ENCODE measurements at places on chromosomes 7 and 10.

GRCh38 chr7:19317461-19317860 lies 172.2 kb upstream of the FERD3L start:
- H3K27ac ChIP-seq, result no peak overlapping the region
- no peak for DNase-seq
- H3K4me3 ChIP-seq, result no peak overlapping the region
- no peaks in the 10 kb centered on the region for H3K36me3 ChIP-seq
- no peaks in the 10 kb centered on the region for H3K4me1 ChIP-seq

DNA sequence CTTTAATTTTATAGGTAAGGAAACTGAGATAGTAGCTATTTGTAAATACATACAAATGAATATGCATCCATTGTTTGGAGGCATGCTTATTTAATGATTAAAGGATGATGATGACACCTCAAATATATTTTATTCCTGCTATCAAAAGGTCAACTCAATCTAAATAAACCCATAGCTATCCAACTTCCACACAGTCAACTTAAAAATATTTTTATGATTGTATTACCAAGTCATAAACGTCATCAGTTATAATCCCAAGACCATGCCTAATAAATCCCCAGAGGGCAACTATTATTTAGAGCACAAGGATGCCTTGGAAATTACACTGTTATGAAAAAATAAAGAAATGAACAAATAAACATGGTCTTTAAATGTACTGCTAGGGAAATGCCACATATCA lies 102.1 kb downstream of the MPP7 start:
- no peaks in the 10 kb centered on the region for H3K27me3 ChIP-seq
- H3K4me3 ChIP-seq, result no peak overlapping the region
- peaks cover 2% of the 10 kb centered on the region for H3K4me1 ChIP-seq
- no peak for DNase-seq

DNA sequence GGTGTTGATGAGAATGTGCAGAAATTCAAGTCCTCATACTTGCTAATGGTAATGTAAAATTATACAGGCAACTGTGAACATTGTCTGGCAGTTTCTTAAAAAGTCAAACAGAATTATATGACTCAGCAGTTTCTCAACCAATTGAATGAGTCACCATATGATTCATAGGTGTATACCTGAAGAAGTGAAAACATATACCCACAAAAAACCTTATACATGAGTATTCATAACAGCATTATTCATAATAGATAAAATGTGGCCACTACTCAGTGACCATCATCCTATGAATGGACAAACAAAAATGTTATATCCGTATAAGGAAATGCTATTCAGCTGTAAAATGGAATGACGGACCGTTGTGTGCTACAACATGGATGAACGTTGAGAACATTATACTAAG lies 253.5 kb downstream of the MALRD1 start:
- DNase-seq, result no peak
- H3K27ac ChIP-seq, result no peak overlapping the region
- H3K36me3 ChIP-seq, result no peaks in the 10 kb centered on the region
- H3K4me1 ChIP-seq, result no peaks in the 10 kb centered on the region

DNA sequence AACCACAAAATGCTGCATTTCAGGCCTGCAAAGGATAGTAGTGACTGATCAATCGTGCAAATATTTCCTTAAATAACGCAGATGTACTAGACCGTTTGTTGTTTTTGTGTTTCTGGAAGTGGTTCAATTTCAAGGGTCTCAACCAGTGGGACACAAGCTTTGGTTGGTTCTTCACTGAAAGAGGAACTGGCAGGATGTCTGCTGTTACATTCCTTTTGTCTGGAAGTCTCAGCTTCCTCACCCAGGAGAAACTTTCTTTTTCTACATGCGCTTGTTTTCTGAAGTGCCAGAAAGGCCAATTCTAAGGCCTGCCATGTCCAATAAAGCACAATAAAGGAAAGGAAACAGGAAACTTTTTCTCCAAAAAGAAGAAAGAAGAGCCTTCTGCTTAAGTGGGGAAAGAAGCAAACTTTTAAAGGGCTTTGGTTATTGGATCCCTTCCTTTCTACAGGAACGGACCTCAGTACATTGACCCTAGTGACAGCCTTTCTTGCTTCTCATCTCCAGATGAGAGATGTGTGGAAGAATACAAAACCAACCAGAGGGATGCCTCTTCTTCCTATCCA lies 4.1 kb downstream of the DKK1 start:
- peaks cover 19% of the 10 kb centered on the region for H3K27me3 ChIP-seq
- peaks cover 16% of the 10 kb centered on the region for H3K4me1 ChIP-seq
- H3K36me3 ChIP-seq, result no peaks in the 10 kb centered on the region
- no peak for DNase-seq
- H3K4me3 ChIP-seq, result no peak overlapping the region

DNA sequence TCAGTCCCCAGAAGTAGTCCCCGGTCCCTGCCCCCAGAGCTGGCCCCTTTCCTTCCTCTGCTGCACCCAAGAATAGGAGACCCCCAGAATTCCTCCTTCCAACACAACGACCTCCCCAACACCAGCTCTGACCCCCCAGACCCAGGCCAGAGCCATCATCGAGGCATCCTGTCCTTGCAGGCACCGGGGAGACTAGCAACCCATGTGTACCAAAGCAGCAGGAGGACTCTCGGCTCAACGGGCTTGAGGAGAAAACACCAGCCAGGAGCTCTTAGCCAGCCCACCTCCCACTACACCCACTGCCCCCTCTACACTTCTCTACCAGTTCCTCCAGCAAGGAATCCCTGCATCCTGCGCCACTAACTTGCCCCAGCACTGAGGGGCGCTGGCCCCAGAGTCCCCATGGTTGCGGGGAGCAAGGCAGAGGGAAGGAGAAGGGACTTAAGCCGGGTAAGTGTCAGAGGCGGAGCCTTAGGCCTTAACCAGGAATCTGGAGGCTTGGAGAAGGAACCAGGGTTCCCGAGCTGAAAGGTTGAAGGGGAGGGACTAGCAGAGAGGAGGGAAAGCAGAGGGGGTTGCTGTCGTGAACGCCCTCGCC lies 3.9 kb downstream of the GRID1 start:
- H3K4me1 ChIP-seq, result peaks cover 47% of the 10 kb centered on the region
- peak; percentile 71 for DNase-seq
- peaks cover 49% of the 10 kb centered on the region for H3K27me3 ChIP-seq
- no peaks in the 10 kb centered on the region for H3K36me3 ChIP-seq
- peak overlapping the region; percentile 39 for H3K4me3 ChIP-seq
- H3K27ac ChIP-seq, result no peak overlapping the region

GRCh38 chr7:66522518-66522917 lies 106.2 kb upstream of the KCTD7 start:
- H3K27ac ChIP-seq, result no peak overlapping the region
- no peaks in the 10 kb centered on the region for H3K27me3 ChIP-seq
- no peaks in the 10 kb centered on the region for H3K36me3 ChIP-seq
- H3K4me1 ChIP-seq, result no peaks in the 10 kb centered on the region

- peaks cover 30% of the 10 kb centered on the region for H3K4me1 ChIP-seq
- H3K27ac ChIP-seq, result no peak overlapping the region
- peaks cover 29% of the 10 kb centered on the region for H3K36me3 ChIP-seq
- no peaks in the 10 kb centered on the region for H3K27me3 ChIP-seq
- H3K4me3 ChIP-seq, result peak overlapping the region; percentile 90
These were observed 908 bp downstream of the NOM1 start for GRCh38 chr7:156950381-156950858.

- H3K27ac ChIP-seq, result no peak overlapping the region
- peaks cover 2% of the 10 kb centered on the region for H3K36me3 ChIP-seq
- no peaks in the 10 kb centered on the region for H3K27me3 ChIP-seq
- no peaks in the 10 kb centered on the region for H3K4me1 ChIP-seq
These were observed 125.9 kb downstream of the GRK5 start for GRCh38 chr10:119333146-119333792.

DNA sequence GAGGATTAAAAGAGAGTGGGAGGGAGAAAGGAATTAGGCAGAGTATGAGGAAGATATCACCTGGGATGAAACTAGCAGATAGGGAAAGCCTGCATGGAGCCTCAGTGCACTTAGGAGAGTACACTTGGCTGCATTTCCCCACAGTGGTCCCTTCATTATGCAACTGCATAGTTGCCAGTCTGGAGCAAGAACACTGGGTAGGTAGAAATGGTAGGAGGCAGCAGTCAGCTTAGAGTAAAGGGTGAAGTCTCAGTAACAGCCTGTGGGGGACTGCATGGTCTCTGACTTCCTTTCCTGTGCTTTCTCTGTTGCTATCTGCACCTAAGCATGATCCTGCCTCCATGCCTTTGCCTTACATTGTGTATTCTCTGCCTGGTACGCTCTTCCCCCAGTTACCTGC lies 14.0 kb upstream of the PCGF5 start:
- H3K4me1 ChIP-seq, result peaks cover 3% of the 10 kb centered on the region
- H3K27ac ChIP-seq, result no peak overlapping the region
- H3K27me3 ChIP-seq, result no peaks in the 10 kb centered on the region
- DNase-seq, result no peak
- no peaks in the 10 kb centered on the region for H3K36me3 ChIP-seq

- H3K4me1 ChIP-seq, result peaks cover 3% of the 10 kb centered on the region
- H3K27me3 ChIP-seq, result no peaks in the 10 kb centered on the region
- no peaks in the 10 kb centered on the region for H3K36me3 ChIP-seq
- H3K27ac ChIP-seq, result no peak overlapping the region
- H3K4me3 ChIP-seq, result no peak overlapping the region
These were observed 126.3 kb downstream of the CACNA2D1 start for GRCh38 chr7:82317257-82317721.

GRCh38 chr10:3877211-3878000 lies 92.4 kb upstream of the KLF6 start:
- DNase-seq, result no peak
- peaks cover 22% of the 10 kb centered on the region for H3K4me1 ChIP-seq
- H3K27ac ChIP-seq, result no peak overlapping the region
- H3K27me3 ChIP-seq, result no peaks in the 10 kb centered on the region
- no peaks in the 10 kb centered on the region for H3K36me3 ChIP-seq

GRCh38 chr7:2980401-2981102 lies 63.1 kb downstream of the CARD11 start:
- H3K27me3 ChIP-seq, result peaks cover 40% of the 10 kb centered on the region
- peaks cover 6% of the 10 kb centered on the region for H3K4me1 ChIP-seq
- no peak overlapping the region for H3K4me3 ChIP-seq
- no peak overlapping the region for H3K27ac ChIP-seq
- H3K36me3 ChIP-seq, result no peaks in the 10 kb centered on the region

- no peaks in the 10 kb centered on the region for H3K27me3 ChIP-seq
- H3K27ac ChIP-seq, result no peak overlapping the region
- no peaks in the 10 kb centered on the region for H3K36me3 ChIP-seq
- no peaks in the 10 kb centered on the region for H3K4me1 ChIP-seq
These were observed 319.3 kb upstream of the LRGUK start for GRCh38 chr7:133807624-133808492.

DNA sequence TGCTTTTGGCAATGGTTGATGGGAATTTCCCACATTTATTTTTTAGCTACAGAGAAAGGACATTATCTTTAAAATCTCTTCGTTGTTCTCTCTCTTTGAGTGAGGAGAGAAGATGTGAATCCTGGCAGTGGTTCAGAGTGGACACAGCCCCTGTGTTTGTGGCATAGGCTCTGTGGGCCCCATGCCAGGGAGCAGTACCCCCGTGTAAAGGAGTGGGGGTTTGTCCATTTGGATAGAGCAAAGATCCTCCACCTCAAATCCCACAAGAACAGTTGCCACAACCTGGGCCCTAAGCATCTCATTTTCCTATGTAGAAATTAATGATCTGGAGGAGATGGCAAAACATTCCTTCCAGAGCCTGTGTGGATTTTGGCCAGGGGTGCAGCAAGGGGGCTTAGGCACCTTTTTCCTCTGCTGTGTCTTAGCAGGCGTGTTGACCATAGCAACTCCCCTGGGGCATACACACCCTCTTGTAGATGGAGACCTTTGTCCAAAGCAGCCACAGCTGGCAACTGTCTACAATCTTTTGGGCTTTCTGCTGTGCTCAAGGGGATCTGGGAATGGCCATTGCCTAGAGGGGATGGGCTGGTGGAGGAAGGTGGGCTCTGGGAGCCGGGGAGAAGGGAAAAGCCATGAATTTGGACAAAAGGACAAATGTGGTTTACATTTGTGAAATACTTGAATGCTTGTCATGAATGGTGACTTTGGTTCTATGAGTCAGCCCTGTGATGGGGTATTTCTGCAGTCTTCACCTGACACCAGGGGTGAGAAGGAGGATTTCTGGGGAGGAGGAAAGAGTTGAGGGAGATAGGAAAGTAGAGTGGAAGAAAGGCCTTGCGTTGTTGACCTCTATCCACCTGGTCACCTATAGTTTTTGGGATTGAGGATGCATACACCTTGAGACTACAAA lies 92.0 kb downstream of the TCF7L2 start:
- no peak for DNase-seq
- H3K4me1 ChIP-seq, result peaks cover 37% of the 10 kb centered on the region
- H3K36me3 ChIP-seq, result no peaks in the 10 kb centered on the region
- no peak overlapping the region for H3K4me3 ChIP-seq
- no peak overlapping the region for H3K27ac ChIP-seq
- H3K27me3 ChIP-seq, result no peaks in the 10 kb centered on the region

- no peak for DNase-seq
- peaks cover 30% of the 10 kb centered on the region for H3K4me1 ChIP-seq
- no peak overlapping the region for H3K4me3 ChIP-seq
- H3K27me3 ChIP-seq, result no peaks in the 10 kb centered on the region
- no peaks in the 10 kb centered on the region for H3K36me3 ChIP-seq
- no peak overlapping the region for H3K27ac ChIP-seq
These were observed 105.5 kb upstream of the AKR1E2 start for GRCh38 chr10:4720463-4720862.

DNA sequence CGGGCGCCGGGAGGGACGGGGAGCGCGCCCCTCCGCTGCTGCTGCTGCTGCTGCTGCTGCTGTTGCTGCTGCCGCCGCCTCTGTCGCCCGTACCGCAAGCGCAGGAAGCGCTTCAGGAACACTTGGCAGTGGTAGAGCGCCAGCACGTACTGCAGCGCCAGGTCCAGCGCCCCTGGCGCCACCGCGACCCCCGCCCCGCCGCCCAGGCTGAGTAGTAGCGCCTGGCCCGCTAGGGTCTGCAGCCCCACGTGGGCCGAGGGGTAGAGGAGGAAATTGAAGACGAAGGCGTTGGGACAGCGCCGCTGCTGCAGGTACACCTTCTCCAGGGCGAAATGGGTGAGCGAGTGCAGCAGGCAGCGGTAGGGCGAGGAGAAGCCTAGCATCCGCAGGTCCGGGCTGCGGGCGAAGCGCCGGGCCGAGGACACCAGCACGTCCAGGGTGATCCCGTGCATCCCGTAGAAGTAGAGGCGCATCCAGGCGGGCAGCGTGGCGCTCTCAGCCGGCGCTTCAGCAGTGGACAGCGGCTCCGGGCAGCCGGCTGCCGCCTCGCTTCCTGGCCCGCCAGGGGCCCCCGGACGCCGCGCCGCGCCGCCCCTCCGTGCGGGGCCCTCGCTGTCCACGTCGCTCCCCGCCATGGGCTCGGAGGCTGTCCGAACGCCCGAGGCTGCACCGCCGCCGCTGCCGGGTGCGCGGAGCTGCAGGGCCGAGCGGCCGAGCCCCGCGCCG lies at the start of gene TMEM229A:
TMEM229A (minus strand) TSS at position 699 of the 726 bp plus-strand sequence; CDS start at position 635, 64 bp downstream.
- no peak within 1 kb of the TSS for H3K27ac ChIP-seq
- H3K4me1 ChIP-seq, result peaks cover 22% of the 10 kb centered on the region
- no peaks in the 10 kb centered on the region for H3K36me3 ChIP-seq
- H3K4me3 ChIP-seq, result peak within 1 kb of the TSS; percentile 54

DNA sequence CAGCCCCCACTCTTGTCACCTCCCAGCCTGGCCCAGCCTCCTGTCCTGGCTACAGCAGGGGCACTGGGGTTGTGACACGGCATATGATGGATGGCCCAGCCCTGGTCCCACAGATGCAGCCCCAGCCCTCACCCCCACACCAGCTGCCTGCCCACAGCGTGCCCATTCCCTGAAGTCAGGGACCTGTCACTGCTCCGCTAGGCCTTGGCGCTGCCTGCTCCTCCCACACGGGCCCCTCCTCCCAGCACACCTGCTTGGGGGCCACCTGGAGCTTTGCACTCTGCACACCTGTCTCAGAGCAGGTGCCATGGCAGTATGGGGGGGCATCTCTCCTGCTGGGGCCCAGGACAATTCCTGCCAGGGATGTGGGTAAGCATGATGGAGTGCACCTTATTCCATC lies 3.5 kb downstream of the GCK start:
- peaks cover 3% of the 10 kb centered on the region for H3K4me1 ChIP-seq
- no peaks in the 10 kb centered on the region for H3K27me3 ChIP-seq
- no peak overlapping the region for H3K27ac ChIP-seq
- DNase-seq, result no peak
- no peak overlapping the region for H3K4me3 ChIP-seq
